ENCODE measurements at places on chromosomes 2 and 18.
A peak's percentile ranks its signal among the peaks of the same experiment; 100 is the strongest.

GRCh38 chr18:26383454-26384270 is 157.4 kb downstream of the TAF4B start:
- no peak for DNase-seq

DNA sequence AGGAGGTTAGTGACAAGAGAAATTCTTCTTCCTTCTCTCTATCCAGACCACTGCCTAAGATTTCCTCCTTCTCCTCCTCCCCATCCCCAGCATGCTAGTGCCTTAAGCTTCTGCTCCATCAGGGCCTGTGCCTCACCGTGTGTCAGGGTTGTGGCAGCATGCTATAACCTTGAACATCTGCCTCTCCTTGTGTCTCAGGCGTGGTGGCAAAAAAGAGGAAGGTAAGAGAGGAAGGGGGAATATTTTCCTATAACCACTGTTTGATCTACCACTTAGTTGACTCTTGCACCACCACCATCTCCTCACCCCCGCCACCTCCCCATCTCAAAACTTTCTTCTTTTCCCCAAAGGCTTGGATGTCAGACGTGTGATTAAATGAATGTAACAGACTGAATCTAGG is 38.3 kb upstream of the PEX13 start:
- no peak for DNase-seq

DNA sequence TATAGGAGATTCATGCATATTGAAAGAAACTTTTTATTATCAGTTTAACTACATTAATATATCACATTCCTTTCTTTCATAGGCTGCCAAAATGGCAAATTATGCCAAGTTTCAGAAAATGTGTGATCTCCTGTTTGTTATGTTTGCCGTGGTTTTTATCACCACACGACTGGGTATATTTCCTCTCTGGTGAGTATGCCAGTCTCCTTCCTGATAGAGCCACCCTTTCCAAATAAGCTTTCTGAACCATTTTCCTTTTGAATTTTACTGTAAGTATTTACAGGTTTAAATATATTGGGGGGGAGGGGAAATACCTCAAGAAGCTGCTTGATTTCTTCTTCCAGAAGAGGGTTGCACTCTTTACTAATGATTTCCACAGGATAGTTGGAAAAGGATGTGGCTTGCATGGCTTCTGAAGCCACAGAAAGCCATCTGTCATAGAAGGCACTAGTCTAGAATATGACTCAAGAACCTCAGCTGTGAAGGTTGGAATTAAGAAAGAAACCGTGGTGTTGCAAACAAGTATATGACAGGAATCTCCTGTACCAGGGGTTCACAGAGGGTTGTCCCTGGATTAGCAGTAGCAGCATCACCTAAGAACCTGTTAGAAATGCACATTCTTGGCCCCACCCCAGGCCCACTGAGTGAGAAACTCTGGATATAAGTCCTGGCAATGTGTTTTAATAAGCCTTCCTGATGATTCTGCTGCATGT is 84.5 kb upstream of the NOSTRIN start:
- no peak for DNase-seq

DNA sequence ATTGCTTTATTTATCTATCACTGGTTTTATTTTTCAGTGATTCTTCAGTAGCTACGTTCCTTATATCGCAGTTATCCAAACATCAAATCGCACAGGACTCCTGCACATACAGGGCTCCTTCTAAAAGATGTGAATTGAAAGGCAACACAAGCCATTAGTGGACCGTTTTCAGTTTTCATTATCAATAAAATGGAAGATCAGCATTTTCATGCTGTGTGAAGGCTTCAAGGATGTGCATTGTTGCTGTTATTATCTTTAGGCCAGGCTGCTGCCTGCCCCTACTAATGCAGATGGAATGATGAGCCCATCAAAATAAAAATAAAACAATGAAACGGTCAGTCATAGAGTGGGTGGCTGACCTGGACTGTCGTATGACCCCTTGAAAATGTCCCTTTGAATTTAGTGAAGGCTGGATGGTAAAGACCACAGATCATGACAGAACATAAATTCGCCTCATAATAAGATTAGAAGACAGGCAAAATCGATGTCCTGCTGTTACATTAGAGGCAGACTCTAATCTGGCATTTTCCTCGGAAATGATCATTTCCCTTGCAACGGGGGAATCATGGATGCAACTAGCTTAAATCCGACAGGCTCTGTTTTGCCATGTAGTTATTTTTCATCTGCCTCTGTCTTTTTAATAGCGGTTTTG is 32.9 kb downstream of the ITGB6 start:
- no peak for DNase-seq

GRCh38 chr2:85851253-85852151 is 37.3 kb downstream of the ST3GAL5 start:
- DNase-seq, result no peak

GRCh38 chr2:98871506-98871905 is 64.5 kb downstream of the CRACDL start:
- DNase-seq, result no peak

DNA sequence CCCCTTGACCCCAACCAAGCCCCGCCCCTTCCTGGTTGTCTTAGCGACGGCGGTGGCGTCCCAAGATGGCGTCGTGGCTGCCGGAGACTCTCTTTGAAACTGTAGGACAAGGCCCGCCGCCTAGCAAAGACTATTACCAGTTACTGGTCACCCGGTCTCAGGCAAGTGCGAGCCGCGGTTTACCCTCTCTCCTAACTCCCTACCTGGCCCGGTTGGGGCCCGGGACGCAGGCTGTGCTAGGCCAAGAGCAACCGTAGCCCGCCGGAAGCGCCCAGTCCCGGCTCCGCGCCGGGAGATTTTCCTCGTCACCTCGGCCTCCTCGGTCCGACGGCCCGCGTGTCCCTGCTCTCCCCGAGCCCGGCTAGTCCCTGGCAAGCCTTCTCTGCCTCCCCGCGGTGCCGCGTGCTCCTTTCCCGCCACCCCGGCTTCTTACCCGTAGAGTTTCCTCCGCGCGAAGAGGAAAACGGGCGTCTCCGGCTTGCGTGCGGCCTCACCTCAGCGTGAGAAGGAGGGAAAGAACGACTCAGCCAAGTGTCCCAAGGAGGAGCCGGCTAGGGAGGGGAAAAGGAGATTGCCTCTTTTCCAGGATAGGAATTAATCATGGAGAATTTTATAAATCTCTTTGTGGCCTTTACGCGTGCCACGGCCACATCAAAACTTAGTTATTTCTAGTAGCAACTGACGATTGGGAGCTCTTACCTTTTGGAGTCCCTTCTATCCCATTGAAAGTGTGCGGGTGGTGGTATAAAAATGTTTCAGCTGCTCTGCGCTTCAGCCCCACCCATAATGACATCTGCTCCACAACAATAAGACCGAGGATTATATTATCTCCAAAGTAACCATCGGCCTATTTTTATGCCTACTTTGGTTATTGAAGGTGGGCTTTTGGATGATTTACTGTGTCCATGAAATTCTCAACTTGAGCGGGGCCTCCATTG is at the start of gene FBXO36:
FBXO36 (plus strand) TSS at position 55 of the 938 bp plus-strand sequence; CDS start at position 66, 11 bp downstream.
- peak; percentile 81 for DNase-seq

DNA sequence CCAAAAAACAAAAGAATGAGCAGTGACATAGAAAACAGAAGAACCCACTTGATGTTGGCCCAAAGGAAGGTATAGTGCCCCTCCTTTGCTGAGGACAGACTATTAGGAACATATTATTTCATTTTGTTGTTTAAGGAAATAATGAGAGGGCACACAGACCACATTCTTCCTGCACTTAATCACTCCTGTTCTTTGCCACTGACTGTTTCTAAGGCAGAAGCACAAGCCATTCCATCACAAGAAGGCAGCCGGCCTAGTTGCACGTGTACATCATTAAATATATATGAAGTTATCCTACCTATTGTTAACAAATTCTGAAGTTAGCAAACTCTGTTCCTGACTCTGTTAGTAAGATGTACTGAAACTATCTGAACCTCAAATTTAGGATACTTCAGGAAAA is 110.0 kb downstream of the LNPK start:
- no peak for DNase-seq

GRCh38 chr2:217477583-217477982 is 525.2 kb downstream of the TNS1 start:
- DNase-seq, result no peak

DNA sequence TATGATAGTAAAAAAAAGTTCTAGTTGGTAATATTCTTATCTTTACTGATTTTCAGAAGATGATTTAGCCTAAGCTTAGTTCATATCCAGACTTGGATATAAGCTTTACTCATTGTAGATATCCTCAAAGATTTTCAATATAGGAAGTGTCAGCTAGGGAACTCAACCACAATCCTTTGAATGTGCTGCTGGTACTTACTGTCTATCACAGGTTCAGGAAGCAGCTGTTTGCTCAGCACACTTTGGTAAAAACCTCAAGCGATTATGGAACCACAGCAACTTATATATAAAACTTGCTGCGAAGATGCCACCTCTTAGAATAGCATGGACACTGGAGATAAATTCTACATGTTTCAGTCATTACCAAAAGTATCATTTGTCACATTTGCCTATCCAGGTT is 60.1 kb upstream of the TNFRSF11A start:
- no peak for DNase-seq

DNA sequence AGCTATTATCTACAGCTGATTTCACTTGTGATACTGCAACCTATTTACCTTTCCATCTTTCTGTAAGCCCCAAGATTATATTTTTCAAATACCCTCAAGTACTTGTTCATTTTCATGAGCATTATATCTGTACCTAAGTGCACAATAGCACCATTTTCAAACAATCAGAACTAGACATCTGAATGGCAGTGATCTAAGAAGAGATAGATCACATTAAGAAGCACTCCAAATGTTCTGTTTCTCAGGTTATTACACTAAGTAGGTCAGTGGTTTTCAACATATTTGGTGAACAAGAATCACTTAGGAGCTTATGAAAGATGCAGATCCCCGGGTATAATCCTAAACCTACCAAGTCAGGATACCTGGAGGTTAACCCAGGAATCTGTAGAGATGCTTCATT is 872.7 kb downstream of the DCDC2C start:
- no peak for DNase-seq

DNA sequence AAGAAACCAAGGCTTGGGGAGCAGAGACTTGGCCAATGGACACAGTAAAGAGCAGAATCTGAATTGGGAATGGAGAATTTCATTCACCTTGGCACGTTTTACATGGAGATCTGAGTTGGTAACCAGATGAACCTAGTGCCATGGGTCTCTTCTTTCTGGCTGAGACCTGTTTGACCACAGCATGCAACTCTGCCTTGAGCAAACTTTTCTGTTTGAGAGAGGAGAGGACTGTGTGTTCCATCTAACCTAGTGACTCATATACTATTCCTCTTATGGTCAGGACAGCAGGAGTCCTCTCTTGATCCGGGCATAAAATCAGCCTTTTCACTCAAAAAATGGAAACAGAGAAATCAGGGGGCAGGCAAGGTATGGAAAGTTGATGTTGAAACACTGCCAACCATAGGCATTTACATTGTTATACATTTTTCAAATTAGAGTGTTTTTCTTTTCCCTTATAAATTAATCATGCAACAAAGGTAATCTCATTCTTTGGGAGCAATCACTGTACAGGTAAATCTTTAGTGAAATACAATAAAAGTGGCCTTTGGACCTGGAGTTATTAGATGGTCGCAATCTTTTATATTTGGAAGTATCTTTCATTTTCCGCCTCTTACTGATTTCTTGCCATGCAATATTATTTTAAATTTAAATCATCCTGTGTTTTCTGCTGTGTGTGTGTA is 86.7 kb downstream of the NRP2 start:
- no peak for DNase-seq

DNA sequence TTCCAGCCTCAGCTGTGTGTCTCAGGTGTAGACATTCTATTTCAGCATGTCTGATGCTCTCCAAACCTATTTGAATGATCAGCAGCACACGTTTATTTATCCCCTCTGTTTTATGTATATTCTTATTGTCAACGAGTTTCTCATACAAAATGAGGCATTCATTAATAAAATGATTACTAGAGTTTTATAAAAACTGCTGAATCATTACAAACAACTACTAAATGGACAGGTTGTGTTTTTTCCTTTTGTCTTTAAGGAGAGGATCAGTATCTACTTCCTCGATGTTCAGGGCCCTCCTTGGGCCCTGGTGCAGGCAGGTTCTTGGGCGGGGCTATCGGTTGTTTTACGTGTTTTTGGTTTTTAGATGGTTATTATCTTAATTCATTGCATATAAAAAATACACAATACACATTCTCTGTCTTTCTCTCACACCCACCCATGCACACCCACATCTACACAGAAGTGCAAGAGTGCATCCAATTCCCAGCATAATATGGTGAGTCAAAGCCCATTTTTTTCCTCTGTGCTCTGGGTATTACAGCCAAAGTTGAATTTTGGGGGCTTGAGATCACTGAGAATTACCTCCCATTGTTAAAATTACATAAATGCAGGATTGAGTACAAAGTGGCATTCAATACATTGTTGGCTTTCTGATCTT is 24.2 kb downstream of the LPIN1 start:
- no peak for DNase-seq

- DNase-seq, result peak; percentile 52
Observed at GRCh38 chr2:15177103-15177502, 384.0 kb downstream of the NBAS start.

- DNase-seq, result no peak
Observed at GRCh38 chr2:38128653-38129052, 52.7 kb upstream of the CYP1B1 start.

DNA sequence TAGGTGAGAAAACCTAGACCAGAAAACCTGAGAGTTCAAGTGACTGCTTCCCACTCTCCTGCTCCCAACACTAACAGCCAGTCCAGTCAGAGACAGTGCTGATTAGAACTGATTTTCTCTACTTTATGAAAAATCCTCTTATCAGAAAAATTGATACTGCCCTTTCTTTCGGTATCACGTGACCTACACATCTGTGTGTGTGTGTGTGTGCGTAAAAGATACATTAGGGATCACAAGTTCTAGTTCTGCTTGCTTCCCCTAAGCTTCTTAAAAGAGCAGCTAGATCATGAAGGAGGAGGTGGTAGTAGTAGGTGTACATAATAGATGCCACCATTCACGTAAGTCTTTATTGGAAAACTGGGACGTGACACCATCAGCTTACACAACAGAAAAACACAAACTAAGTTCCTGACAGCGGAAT is 1.5 kb downstream of the ARL5A start:
- no peak for DNase-seq

- no peak for DNase-seq
Observed at GRCh38 chr2:223264541-223265193, 212.7 kb downstream of the KCNE4 start.
